ENCODE measurements at places on chromosomes 6 and 20. TPM values are rescaled to one million over a fixed set of nuclear protein-coding genes. Genes with fewer than 3 reads are reported as not detected.

GRCh38 chr6:152630832-152631231, 6.3 kb downstream of the SYNE1 start:
- no peak overlapping the region for H3K27ac ChIP-seq
- no peaks in the 10 kb centered on the region for H3K27me3 ChIP-seq
- no peak overlapping the region for H3K4me3 ChIP-seq
- peaks cover 12% of the 10 kb centered on the region for H3K4me1 ChIP-seq

LY6G5C gene
- 3.4 TPM for total RNA-seq

C20orf144 gene
- total RNA-seq, result 0.23 TPM

MRPS18A gene
- total RNA-seq, result 28.1 TPM

DNA sequence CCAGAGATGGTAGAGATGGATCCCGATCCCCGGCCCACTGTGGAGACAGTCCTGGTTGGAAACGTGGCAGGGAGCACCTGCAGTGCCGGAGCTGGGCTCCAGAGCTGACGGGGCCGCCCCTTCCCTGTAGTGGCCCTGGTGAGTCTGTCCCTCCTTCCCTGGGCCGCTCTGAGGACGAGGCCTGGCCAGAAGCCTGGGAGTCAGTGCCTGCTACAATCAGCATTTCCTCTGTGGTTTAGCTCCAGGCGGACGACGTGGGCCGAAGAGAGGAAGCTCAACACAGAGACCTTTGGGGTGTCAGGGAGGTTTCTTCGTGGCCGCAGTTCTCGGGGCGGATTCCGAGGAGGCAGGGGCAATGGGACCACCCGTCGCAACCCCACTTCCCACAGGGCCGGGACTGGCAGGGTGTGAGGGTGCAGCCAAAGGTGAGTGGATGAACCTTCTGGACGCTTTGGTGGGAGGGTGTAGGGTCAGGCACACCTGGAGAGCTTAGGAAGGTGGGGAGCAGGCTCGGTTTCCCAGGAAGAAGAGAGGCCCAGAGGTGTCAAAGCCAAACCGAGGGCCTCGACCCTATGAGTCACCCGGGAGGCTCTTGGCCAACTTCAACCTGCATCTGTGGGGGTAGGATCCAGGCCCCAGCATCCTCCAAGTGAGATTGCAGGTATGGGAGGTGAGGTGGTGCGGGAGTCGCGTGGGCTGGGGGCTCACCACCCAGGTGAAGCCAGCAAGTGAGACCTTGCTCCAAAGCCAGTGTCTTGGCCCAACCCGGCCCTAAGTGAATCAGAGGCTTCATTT, 9.9 kb downstream of the PSMA7 start:
- H3K4me3 ChIP-seq, result peak overlapping the region; percentile 8
- no peaks in the 10 kb centered on the region for H3K27me3 ChIP-seq
- peaks cover 100% of the 10 kb centered on the region for H3K36me3 ChIP-seq
- peak; percentile 79 for DNase-seq
- H3K27ac ChIP-seq, result peak overlapping the region; percentile 80

- H3K27ac ChIP-seq, result no peak overlapping the region
- no peaks in the 10 kb centered on the region for H3K36me3 ChIP-seq
- no peaks in the 10 kb centered on the region for H3K4me1 ChIP-seq
- no peak for DNase-seq
- H3K4me3 ChIP-seq, result no peak overlapping the region
Measured at GRCh38 chr6:108549741-108550140, 11.0 kb upstream of the FOXO3 start.

DNA sequence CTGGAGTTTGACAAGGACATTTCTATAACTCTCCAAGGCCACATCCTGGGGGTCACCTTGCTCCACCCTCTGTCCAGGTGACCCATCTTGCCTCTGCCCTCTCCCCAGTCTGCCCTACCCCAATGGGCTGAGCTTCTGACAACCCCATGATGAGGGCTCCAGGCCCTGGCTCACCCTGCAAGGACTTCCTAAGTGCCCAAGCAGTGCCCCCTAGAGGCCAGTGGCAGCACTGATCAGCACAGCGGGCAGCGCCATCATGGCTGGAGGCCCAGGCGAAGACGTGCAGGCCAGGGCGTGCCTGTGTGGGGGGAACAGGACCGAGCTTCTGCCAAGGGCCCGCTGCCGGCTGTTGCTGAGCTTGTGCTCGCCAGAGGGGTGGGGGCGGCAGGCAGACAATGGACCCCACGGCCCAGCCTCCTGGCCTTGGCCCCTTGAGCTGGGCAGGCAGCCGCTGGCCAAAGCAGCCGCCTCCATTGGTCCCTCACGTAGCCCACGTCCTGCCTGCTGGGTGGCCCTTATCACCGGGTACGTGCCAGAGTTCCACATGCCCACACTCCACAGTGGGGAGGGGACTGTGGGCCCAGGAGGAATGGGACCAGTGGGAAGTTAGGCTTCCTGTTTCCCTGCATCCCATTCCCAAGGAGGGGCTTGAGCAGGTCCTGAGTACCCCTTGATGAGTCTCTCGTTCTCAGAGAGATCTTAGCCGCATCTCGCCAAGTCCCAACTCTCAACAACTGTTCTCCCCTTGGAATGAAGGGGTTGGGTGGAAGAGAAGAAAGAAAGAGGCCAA, 64.3 kb downstream of the MRPL14 start:
- no peak overlapping the region for H3K27ac ChIP-seq
- H3K27me3 ChIP-seq, result no peaks in the 10 kb centered on the region
- no peak overlapping the region for H3K4me3 ChIP-seq
- H3K4me1 ChIP-seq, result peaks cover 28% of the 10 kb centered on the region
- no peaks in the 10 kb centered on the region for H3K36me3 ChIP-seq
- peak; percentile 74 for DNase-seq
